ENCODE measurements at places on chromosomes 4 and X.

DNA sequence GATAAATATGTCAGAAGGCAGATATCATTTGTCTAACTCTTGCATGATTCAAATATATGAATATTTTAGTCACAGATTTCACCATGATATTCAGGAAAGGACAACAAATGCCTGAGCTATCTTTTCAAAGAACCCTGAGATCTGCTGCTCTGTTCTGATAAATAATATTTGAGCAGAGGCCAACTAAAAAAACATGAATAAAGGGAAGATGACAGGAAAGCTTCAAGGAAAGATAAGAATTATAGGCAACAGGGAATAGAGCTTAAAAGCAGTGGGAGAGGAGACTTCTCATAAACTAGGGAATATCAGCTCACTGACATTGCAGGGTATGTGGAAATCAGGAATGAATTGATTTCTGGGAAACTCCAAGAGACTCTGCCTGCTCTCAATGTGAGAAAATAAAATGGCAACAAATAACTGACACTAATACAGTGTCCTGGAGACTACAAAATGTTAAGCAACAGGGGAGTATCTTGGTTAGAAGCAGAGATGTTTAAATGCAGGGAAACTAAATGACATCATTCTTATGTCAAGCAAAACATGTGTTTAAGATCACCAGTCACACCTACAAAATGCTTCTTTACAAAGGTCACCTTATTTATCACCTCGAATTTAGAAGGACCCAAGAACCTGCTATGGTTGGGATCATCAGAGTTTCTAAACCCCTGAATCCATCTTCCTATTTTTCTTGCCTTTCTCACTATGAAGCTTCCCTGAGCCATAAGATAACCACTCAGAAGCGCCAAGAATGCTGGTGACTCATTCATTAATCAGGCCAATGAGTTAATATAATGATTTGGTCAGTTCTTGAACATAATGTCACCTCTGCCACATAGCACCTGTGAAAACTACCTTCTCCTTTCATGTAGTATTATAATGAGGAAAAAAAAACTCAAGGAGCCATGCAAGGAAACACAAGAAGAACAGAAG, 78.1 kb downstream of the NDST3 start:
- DNase-seq, result no peak

DNA sequence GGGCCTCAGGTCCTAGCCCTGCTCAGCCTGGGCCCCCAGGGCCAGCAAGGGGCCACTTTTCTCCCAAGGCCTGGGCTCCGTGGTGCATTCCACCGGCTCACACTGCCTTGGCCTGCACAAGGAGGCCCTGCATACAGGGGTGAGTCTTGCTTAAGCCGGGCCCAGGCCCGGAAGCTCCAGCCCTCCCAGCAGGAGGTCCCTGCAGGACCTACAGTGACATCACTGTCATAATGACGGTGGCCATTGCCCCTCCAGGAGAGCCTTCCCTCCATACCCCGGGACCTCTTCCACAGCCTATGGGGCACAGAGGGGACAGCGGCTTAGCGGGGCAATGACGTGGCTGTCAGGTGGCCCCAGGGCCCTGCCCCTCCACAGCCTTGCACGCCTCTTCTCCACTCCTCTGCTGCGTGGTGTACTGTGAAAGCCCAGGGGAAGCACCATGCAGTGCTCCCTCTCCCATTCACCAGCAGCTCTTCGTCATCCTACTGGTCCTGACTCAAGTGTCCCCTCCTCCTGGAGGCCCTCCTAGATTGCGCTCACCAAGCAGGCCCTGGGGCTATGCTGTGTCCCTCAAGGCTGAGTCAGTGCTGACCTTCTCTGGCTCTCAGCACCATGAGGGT, 32.3 kb upstream of the AFAP1 start:
- DNase-seq, result no peak

DNA sequence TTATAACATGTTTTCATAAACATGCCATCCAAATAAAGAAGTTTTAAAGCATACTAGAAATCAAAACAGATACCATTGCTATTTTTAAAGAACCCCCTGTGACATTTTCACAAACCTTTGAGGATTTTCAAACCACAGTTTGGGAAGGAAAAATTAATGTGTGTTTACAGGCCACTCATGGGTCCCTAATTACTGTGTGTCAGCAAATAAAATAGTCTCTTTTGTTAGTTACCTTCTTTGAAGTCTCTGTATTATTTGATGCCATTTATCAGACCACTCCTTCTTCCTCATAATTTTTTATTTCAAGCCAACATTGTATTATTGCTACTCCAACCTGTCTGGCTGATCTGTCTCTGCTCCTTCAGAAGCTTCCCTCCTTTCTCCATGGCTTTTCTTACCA, 72.6 kb upstream of the TET2 start:
- no peak for DNase-seq

- DNase-seq, result no peak
Measured at GRCh38 chr4:16826406-16826910, 72.0 kb downstream of the LDB2 start.

Measured in HEK293T (cell line).